ENCODE measurements at places on chromosomes 6 and 20.

DNA sequence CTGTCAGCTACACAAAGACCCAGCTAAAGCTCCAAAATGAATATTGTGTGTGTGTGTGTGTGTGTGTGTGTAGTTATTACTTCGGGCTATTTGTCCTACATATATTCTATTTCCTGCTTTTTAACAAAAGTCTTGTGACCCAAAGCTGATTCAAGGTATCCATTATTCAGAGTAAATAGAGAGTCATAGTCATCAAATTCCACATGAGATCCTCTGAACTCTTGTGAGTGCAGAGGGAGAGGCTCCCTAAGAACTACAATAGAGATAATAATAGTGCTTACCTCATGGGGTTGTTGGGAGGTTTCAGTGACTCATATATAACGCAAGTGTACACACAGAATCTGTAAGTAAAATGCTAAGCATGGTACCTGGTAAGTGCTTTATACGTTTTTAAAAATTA is 95.6 kb upstream of the SHLD1 start:
- no peak for DNase-seq

DNA sequence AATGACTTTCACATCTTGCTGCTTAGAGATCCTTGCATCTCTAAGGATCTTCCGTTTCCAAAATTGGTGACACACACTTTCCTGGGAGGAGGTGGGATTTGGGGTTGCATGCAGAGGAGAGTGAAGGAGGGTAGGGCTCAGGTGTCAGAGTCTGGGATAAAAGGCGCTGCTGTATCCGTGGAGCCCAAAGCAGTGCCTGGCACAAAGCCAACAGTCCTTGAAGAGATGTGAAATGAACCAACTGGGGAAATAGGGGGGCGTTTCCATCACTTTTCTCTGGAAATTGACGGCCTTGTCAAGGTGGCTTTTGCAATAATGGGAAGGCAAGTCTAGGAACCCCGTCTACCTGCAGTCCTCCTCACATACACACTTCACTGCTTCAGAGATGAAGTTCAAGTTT is 59.5 kb upstream of the NELFCD start:
- DNase-seq = no peak

- no peak for DNase-seq
These were observed 160.8 kb upstream of the RSPO3 start for GRCh38 chr6:126957721-126958120.

GRCh38 chr6:14816116-14816859 is 429.6 kb upstream of the JARID2 start:
- no peak for DNase-seq

DNA sequence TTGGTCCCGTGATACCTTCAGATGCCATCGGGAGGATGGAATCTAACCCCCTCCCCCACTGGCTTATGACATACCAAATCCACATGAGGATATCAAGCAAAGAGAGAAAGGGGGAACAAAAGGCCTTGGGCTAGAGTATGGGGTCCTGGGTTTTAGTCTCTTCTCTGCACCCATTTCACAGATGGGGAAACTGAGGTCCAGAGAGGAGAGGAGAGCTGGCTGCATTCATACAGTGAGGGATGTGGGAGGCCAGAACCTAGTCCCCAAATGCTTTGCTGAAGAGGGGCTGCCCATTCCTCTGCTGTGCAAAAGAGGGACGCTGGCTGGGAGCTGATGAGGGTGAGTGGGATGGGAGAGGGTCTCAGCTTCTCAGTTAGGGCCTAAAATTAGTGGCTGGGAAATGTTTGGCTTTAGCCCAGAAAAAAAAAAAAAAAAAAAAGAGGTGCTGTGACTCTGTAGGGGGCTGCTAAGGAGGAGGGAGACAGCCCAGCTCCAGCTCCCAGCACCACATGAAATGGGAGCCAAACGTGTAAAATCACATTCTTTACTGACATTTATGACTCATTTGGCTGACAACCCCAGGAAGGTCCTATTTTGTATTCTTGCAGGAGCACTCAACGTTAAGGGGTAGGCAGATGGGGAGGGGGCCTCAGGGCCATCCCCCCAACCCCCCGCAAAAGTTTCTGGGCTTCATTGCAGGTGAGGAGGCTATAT is 11.9 kb downstream of the XKR7 start:
- DNase-seq = no peak

DNA sequence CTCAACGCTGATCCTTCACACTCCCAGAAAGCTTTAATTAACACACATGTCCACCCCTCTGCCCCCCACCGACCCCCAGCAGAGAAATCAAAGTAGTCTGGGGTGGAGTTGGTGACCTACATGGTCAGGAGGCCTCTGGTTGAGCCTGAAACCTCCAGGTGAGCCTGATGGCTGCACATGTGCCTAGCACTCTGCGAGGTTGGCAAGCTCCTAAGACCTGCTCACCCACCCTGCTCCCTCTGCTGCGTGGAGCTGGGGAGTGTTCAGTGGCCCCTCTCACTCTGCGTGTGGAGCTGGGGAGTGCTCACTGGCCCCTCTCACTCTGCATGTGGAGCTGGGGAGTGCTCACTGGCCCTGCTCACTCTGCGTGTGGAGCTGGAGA is 7.9 kb upstream of the YTHDF1 start:
- no peak for DNase-seq

- DNase-seq = no peak
These were observed 62.9 kb downstream of the GTF2H5 start for GRCh38 chr6:158230967-158231550.

Data from hematopoietic multipotent progenitor cell treated with erythropoietin and hydrocortisone succinate and interleukin-3 and kit ligand, for 8 days (in vitro differentiated cells).